ENCODE measurements at places on chromosomes 4 and X. TPM values are rescaled to one million over a fixed set of nuclear protein-coding genes. Genes with fewer than 3 reads are reported as not detected.

PDGFRA gene
- 167 TPM for total RNA-seq

CTAG1B gene
- not detected for total RNA-seq

TAF7L gene
- total RNA-seq: not detected

SCRG1 gene
- 34.6 TPM for total RNA-seq

ABLIM2 gene
- 20.2 TPM for total RNA-seq

MAGEB17 gene
- not detected for total RNA-seq

MGAT4D gene
- total RNA-seq: not detected

DNA sequence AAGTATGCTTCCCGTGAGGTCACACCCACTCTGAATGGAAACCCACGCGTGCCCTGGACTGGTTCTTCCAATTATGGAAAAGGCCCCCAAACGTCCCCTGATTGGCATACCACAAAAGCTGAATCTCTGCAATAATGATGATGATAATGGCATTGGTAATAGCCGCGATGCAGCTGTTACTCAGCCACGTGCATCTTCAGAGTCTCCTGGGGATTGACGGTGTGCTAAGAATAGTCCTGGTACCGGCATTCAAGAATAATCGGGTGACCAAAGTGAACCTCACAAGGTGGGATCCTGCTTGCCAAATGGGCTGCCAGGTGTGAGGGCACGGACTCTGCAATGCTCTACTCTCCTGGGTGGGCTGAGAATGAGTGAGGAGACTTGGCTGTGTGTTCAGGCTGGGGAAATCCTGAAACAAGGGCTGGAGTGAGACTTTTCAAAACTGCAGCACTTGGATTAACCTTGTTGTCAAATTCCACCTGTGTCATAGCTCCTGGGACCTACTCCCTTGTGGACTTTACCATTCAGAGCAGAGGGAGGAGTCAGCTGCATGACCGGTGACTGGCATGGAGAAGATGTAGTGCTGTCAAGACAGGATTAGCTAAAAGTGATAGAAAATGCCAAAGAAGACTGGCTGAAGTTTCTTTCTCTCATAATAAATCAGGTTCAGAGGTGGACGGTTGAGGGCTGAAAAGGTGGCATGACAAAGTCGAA is 615.4 kb downstream of the MID1IP1 start:
- H3K4me3 ChIP-seq: no peak overlapping the region
- no peaks in the 10 kb centered on the region for H3K27me3 ChIP-seq
- H3K4me1 ChIP-seq: no peaks in the 10 kb centered on the region
- H3K36me3 ChIP-seq: no peaks in the 10 kb centered on the region
- no peak for DNase-seq

DNA sequence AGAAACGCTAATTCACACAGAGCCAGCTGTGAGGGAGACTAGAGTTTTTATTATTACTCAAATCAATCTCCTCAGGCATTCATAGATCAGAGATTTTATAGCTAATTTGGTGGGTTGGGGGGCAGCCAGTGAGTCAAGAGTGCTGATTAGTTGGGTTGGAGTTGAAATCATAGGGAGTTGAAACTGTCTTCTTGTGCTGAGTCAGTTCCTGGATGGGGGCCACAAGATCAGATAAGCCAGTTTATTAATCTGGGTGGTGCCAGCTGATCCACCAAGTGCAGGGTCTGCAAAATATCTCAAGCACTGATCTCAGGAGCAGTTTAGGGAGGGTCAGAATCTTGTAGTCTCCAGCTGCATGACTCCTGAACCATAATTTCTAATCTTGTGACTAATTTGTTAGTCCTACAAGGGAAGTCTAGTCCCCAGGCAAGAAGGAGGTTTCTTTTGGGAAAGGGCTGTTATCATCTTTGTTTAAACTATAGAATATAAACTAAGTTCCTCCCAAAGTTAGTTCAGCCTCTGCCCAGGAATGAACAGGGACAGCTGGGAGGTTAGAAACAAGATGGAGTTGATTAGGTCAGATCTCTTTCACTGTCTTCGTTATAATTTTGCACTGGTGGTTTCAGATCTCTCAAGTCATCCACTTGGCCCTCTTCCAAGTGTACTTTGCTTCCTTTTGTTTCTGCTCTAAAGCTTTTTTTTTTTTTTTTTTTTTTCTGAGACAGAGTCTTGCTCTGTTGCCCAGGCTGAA is 5.4 kb upstream of the NAA11 start:
- DNase-seq: no peak
- no peaks in the 10 kb centered on the region for H3K4me1 ChIP-seq
- no peaks in the 10 kb centered on the region for H3K36me3 ChIP-seq
- no peak overlapping the region for H3K27ac ChIP-seq

DNA sequence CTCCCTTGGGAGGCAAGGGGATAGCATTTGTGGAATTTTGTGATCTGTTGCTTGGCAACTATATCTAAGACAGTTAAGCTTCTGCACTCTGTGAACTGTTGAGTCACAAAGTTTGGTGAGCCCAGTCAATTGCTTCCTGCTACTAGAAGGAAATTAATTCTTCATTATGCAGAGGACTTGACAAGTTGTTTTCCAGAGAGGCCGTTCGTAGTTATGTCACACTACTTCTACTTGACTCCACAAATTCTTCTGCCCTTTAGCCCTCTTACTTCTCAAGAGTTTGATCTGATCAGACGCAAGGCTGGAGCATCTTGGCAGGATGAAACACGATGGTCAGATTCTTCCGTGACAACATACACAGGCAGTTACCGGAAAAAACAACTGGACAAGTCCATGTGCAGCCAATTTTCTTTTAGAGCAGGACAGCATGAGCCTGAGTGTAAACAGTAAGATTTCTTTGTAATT is at the start of gene C4orf51:
TSS of gene C4orf51 (plus strand) at position 156 of the 465 bp plus-strand sequence. CDS start at position 214, 58 bp downstream.
- no peaks in the 10 kb centered on the region for H3K36me3 ChIP-seq
- DNase-seq: no peak
- H3K27ac ChIP-seq: peak within 1 kb of the TSS; percentile 76
- no peaks in the 10 kb centered on the region for H3K4me1 ChIP-seq

DNA sequence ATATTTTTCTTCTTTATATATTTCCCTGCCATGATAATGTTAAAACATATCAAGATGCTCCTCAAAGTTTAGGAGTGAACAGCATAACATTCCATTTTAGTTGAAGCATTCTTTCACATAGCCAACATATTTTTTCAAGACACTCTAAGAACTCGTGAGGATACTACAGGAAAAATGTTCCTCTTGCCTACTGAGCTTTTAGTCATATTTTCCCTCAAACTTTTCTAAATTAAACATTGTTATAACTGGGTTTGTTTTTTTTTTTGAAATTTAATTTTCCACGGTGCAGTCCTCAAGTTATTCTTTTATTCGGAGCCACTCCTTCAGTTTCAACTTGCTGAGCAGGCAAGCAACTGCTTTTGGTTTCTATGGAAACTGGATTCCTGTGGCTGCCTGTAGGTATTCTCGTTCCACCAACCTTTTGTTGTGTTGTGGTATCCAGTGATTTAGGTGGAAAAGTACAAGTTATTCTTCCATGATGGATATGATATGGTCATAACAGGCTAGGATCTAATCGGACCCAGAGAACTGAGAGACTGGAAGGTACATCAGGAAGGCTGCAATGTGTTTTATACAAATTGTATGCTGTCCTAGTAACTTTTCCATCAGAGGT is 248.0 kb downstream of the TRIML1 start:
- H3K27me3 ChIP-seq: no peaks in the 10 kb centered on the region
- DNase-seq: no peak
- no peak overlapping the region for H3K27ac ChIP-seq
- H3K36me3 ChIP-seq: no peaks in the 10 kb centered on the region
- no peak overlapping the region for H3K4me3 ChIP-seq

DNA sequence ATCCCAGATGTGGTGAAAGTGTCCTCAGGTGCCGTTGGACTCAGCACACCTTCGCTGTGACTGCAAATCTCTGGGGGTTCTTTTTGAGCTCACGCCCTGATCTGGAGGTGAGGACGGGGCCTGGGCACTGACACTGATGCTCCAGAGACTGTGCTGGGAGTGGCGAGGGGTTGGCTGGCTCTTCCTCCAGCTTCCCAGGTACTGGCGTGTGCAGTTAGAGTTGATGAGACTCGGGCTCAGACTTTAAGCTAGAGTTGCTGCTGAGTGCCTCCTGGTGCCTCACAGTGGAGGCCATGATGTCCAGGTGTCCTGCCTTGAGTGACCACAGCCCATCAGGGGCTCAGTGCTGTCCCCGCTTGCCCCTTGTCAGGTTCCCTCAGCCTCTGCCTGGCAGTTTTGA is 16.3 kb downstream of the SPON2 start:
- H3K36me3 ChIP-seq: no peaks in the 10 kb centered on the region
- H3K4me1 ChIP-seq: no peaks in the 10 kb centered on the region
- H3K27me3 ChIP-seq: no peaks in the 10 kb centered on the region
- no peak overlapping the region for H3K4me3 ChIP-seq
- H3K27ac ChIP-seq: no peak overlapping the region

GRCh38 chr4:152369902-152370295 is 166.0 kb downstream of the FBXW7 start:
- no peak overlapping the region for H3K27ac ChIP-seq
- H3K4me1 ChIP-seq: no peaks in the 10 kb centered on the region
- no peak overlapping the region for H3K4me3 ChIP-seq
- no peak for DNase-seq
- no peaks in the 10 kb centered on the region for H3K36me3 ChIP-seq

GRCh38 chr4:120664851-120665250 is 257.7 kb downstream of the PRDM5 start:
- no peak overlapping the region for H3K4me3 ChIP-seq
- H3K27ac ChIP-seq: no peak overlapping the region
- no peaks in the 10 kb centered on the region for H3K36me3 ChIP-seq

GRCh38 chr4:56791316-56791715 is 30.2 kb downstream of the SPINK2 start:
- no peaks in the 10 kb centered on the region for H3K36me3 ChIP-seq
- no peak for DNase-seq
- no peak overlapping the region for H3K4me3 ChIP-seq
- no peaks in the 10 kb centered on the region for H3K27me3 ChIP-seq
- H3K4me1 ChIP-seq: no peaks in the 10 kb centered on the region
- no peak overlapping the region for H3K27ac ChIP-seq

DNA sequence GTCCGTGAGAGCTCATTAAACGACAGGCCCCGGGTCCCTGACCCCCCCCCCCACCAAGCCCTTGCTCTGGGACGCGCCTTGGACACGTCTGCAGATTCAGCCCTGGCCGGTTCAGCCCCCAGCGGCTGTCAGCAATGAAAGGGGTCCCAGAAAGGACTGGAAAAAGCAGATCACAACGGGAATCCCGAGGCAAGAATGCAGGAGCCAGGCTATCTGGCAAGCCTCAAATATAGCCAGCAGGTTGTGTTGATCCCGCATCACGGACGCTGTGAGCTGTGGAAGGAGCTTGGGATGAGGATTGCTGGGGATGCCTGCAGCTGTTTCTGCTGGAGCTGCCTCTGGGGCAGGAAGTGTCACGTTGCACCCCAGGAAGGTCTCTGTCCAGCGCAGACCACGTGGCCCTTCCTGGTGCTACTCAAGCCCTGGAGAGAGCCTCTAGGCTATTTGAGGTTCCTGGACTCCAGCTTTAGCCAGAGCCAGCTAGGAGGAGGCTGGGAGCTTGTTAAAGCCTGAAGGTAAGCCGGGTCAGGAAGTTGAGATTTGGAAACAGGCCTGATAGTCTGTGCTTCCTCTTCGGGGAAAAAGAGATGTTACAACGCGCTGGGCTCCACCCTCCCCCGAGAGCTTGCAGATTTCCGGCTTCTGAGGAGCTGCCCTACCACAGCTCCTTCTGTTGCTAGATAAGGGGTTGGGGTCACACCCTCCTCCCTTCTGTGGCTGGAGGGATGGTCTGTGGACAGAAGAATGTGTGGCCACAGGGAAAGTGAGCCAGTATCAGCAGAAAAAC is 19.3 kb upstream of the CSF2RA start:
- peak; percentile 76 for DNase-seq
- H3K36me3 ChIP-seq: no peaks in the 10 kb centered on the region
- no peak overlapping the region for H3K27ac ChIP-seq

DNA sequence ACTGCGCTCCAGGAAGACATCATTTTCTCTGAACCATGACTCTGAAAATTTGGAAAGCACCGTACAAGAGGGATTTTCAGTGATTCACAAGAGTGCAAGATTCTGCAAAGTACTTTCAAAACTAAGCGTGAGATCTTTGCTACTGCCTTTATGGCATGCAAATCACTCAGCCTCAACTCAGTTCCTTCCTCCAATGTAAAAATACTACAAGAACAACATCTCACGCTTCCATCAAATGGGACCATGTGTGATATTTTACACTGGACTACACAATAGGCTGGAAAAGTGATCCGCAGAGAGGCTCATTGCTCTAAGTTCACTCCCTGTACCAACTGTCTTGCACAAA is 674 bp upstream of the IL15 start:
- H3K4me1 ChIP-seq: no peaks in the 10 kb centered on the region
- H3K27ac ChIP-seq: no peak overlapping the region
- no peak for DNase-seq
- H3K27me3 ChIP-seq: no peaks in the 10 kb centered on the region

DNA sequence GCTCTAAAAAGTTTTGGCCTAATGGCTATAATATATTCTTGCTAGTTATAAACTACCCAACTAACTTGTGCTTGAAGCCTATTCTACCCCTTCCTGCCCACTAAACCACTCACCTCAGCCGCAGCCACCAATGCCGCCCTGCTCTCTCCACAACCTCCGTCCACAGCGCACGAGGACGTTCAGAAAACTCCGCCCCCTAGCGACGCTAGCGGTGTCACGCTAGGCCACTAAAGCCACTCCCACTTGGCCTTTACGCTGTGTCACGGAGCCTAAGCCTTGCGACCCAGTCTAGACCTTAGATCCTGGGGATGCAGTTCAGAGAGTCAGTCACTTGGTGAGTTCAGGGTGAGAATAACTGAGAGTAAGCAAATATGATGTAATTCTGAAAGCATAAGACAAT is at the start of gene TEX11:
TSS of gene TEX11 (minus strand) at position 171 of the 400 bp plus-strand sequence. CDS start 922 bp downstream, outside the sequence.
- H3K27ac ChIP-seq: no peak within 1 kb of the TSS
- no peak for DNase-seq
- no peak within 1 kb of the TSS for H3K4me3 ChIP-seq
- H3K4me1 ChIP-seq: no peaks in the 10 kb centered on the region
- no peaks in the 10 kb centered on the region for H3K36me3 ChIP-seq

DNA sequence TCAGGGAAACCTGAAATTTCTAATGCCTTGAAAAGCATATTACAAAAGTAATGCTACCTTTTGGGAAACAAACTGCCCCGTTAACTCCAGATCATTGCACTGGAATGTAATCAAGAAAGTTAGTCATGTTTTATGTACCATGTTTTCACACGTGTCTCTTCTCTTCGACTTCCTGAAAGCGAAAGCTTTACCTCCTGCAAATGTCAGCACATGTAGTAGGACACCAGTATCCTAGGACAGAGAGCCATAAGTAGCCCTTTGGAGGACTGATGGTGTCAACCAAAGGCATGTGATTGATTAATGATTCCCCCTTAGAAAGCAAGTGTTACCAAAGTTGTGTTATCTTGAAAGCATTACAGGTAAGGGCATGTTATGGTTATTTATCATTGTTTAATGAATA is 8.8 kb upstream of the MND1 start:
- no peaks in the 10 kb centered on the region for H3K4me1 ChIP-seq
- no peak for DNase-seq
- H3K27ac ChIP-seq: no peak overlapping the region
- no peaks in the 10 kb centered on the region for H3K27me3 ChIP-seq
- no peak overlapping the region for H3K4me3 ChIP-seq

- peak; percentile 72 for DNase-seq
- H3K4me3 ChIP-seq: no peak overlapping the region
- H3K27ac ChIP-seq: no peak overlapping the region
- H3K4me1 ChIP-seq: no peaks in the 10 kb centered on the region
- H3K36me3 ChIP-seq: no peaks in the 10 kb centered on the region
Observed at GRCh38 chr4:6446538-6447451, 25.6 kb downstream of the PPP2R2C start.

Data from aorta (tissue), 5 donors.